ENCODE measurements at places on chromosomes 11 and 22.

GRCh38 chr22:30565341-30565740 lies 9.1 kb downstream of the GAL3ST1 start:
- DNase-seq: no peak

DNA sequence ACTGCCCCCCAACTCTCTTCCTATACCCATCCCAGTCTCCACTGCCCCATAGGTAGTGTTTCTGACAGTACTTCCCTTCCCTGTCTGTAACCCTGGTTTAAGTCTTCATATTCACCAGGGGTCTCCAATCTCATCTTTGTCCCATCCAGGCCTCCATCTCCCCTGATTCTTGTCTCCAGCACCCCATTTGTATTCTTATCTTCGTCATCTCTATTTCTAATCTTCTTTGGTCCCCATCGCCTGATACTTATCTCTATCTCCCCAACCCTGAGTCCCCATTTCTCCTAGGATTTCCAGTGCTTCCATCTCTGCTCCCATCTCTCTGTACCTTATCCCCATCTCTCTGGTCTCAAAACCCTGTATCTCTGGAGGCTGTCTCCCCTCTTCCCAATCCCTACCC lies 1.8 kb downstream of the PHOX2A start:
- DNase-seq: no peak

DNA sequence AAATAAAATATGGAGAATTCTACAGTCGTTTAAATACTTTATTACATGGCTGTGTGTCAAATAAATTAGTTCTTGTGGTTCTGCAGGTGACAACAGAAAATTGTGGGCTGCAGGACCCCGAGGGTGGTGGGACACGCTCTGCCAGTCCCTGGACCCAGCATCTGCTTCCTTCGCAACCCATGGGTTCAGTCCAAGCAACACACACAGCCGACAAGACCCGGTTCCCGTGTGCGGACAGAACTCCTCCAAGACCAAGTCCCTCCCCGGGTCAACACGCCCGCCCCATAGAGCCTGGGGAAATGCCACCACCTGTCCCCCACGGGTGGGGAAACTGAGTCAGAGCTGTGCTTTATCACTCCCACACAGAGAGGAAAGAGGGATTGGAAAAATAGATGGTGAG lies 238.9 kb downstream of the BRD1 start:
- no peak for DNase-seq

DNA sequence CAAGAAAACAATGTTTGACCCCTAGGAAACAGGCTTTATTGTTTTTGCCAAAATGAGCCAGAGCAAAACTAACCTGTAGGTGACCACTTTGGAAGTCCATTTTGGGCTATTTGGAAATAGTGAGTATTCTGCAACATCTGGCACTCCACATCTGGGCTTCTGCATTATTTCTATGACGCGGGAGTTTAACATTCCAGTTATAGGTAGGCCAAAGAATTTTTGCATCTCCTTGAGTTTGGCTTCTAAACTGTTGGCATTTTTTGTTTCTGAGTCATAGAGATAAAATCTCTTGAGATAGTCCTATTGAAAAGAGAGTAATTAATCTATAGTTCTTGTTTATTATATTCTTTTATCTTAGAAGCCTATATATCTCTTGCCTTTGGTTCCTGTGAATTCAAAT lies 2.9 kb downstream of the MMP7 start:
- DNase-seq: no peak

DNA sequence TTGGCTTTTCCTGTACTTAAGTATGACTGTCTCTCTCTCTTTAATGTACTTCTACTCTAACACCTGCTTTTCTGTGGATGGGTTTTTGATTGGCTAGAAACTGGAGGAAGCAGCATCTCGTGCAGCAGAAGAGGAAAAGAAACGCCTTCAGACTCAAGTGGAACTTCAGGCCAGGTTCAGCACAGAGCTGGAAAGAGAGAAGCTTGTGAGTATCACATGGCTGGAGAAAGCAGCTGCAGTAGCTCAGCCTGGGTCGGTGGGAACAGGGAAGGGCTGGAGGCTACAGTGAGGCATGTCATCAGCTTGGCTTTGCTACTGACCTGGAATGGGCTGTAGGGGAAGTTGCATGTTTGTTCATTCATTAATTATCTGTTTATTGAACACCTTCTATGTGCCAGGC lies 74.2 kb downstream of the SWAP70 start:
- no peak for DNase-seq

GRCh38 chr11:119853581-119854360 lies 124.8 kb upstream of the NECTIN1 start:
- no peak for DNase-seq

GRCh38 chr11:122398167-122398566 lies 257.4 kb upstream of the UBASH3B start:
- peak; percentile 22 for DNase-seq

DNA sequence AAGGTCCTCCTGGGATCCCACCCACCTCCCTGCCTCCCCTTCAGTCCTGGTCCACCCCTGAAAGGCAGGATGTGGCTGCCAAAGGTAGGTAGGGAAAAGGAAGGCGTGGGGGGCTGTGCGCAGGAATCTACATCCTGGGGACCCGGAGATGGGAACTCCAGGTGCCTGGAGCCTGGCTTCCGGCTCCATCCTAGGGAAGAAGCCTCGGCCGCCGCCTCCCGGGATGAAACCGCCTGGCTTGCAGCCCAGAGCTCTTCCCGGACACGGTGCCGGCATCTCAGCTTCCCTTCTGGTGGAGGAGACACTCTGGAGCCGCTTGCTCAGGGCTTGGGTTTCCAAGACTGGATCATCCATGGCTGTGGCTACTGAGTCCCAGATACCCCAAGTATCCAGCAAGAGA lies 33.3 kb upstream of the PDGFB start:
- DNase-seq: no peak

- peak; percentile 64 for DNase-seq
These were observed 22.4 kb downstream of the XRRA1 start for GRCh38 chr11:74926304-74927030.

GRCh38 chr11:85531191-85531897 lies 95.8 kb downstream of the DLG2 start:
- DNase-seq: no peak

DNA sequence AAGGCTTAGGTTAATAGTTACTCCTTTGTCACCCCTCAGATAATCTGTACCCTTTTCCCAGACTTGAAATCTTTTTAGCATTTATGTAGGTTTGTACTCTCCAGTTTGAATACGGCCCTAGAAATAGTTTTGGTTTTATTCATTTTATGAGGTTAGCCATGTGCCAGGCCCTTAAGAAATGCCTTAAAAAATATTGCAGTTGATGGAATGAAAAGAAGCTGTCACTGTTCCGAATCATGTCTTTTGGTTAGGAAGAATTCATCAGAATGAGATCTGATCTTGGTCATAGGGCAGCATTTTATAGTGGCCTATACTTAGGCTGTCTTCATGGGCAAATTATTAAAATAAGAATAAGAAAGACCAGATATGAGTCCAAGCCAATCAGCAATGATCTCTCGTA lies 14.8 kb upstream of the PRSS23 start:
- no peak for DNase-seq

DNA sequence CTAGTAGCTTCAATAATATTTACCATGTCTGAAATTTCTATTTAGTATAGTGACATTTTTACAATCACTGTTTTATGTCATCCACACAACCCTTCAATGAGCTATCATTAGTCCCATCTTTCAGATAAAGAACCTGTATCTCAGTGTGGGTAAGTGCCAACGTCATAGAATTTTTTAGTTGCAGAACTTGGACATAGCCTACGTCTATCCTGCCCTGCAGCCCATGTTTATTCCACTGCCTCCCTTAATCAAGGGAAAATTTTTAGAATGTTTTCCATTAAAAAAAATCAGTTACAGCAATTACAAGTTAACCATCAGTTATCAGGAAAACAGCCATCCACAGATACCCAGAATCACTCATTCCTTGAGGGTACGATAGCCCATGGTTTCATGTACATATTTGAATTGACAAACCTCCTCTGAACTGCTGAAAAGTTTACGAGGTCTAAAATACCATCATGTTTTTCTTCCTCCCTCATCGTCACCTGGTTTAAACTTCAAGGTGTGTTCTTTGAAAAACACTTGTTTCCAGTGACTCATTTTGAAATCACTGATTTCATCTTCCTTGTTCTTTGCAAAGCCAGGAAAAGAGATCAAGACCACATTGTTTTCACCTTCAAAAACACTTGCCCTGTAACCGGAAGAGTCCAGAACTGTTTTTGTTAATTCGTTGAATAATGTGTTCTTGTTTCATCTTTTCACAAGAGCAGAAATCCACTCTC lies 100.9 kb downstream of the FAM76B start:
- no peak for DNase-seq

DNA sequence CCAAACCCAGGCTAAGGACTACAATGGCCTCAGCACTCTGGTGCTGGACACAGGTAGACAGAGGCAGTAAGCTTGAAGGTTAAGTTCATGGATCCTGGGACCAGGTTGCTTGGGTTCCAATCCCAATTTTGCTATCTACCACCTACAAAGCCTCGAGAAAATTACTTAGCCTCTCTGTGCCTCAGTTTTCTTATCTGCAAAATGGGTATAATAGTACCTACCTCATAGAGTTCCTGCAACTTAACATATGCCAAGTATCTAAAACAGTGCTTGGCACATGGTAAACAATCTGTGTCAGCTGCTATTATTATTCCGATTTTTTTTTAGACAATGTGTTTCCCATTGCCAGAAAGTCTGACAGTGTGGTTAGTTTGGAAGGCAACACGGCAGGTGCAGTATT lies 37.5 kb downstream of the SYN3 start:
- DNase-seq: no peak

DNA sequence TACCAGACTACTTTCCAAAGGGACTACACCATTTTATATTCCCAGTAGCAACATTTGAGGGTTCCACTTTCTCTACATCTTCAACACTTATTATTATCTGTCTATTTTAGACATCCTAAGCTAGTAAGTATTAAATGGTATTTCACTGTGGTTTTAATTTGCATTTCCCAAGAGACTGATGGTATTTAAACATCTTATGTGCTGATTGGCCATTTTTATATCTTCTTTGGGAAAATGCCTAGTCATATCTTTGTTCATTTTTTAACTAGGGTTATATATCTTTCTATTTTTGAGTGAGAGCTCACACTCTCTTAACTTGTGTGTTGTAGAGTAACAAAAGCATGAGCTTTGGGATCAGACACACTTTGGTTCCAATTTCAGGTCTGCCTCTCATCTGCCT lies 73.7 kb downstream of the PRCP start:
- DNase-seq: no peak

- DNase-seq: no peak
These were observed at the start of gene HTR3A for GRCh38 chr11:113974741-113975470. HTR3A (plus strand) TSS chr11:113975108; CDS start chr11:113975326, 218 bp downstream.

GRCh38 chr11:125443767-125444311 lies 52.2 kb downstream of the FEZ1 start:
- no peak for DNase-seq

DNA sequence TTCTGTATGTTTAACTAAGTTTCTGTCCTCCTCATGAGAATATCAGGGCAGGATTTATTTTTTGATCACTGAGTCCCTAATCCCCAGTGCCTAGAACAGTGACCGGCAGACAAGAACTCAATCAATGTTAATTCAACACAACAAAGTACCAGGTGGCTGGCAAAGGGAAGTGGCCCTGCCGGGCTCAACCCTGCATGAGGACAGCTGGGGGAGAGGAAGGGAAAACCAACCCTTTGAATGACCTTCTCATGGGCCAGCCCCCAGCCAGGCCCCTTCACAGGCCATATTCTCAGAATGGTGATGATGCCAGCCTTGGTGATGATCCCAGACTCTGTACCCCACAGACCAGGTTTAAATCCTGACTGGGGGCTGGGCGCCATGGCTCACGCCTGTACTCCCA lies 1.4 kb upstream of the MFNG start:
- DNase-seq: no peak

GRCh38 chr11:27280140-27280539 lies 82.9 kb downstream of the CCDC34 start:
- no peak for DNase-seq

DNA sequence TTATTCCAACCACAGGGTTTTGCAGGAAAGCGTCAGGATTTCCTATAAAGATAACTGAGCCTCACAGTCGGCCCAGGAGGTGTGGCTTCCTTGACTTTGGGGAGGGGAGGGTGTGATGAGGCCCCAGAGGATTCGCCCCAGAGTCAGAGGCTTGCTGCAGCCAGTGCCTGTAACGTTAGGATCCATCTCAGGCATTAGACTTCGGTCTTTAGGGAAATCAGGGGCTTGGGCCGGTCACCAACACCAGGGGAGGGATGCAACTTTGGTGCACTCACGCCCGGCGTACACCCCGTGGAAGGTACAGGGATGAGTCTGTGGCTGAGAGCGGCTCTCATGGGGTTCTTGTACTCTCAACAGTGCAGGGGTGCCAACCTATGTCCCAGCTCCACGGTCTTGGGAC lies 5.7 kb upstream of the ANO1 start:
- no peak for DNase-seq

GRCh38 chr22:22210889-22211833 lies 33.4 kb upstream of the VPREB1 start:
- DNase-seq: no peak

DNA sequence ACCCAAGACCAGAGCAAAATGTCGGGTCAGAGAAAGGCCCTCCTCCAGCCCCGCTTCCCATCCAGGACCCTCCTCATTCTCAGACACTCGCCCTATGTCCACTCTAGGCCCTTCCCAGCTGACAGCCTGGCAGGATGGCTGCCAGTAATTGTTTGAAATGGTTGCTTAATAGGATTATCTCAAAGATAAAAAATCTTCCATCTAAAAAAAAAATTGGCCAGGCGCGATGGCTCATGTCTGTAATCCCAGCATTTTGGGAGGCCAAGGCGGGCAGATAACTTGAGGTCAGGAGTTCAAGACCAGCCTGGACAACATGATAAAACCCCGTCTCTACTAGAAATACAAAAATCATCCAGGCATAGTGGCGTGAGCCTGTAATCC lies 32.4 kb downstream of the SCGB1A1 start:
- no peak for DNase-seq

DNA sequence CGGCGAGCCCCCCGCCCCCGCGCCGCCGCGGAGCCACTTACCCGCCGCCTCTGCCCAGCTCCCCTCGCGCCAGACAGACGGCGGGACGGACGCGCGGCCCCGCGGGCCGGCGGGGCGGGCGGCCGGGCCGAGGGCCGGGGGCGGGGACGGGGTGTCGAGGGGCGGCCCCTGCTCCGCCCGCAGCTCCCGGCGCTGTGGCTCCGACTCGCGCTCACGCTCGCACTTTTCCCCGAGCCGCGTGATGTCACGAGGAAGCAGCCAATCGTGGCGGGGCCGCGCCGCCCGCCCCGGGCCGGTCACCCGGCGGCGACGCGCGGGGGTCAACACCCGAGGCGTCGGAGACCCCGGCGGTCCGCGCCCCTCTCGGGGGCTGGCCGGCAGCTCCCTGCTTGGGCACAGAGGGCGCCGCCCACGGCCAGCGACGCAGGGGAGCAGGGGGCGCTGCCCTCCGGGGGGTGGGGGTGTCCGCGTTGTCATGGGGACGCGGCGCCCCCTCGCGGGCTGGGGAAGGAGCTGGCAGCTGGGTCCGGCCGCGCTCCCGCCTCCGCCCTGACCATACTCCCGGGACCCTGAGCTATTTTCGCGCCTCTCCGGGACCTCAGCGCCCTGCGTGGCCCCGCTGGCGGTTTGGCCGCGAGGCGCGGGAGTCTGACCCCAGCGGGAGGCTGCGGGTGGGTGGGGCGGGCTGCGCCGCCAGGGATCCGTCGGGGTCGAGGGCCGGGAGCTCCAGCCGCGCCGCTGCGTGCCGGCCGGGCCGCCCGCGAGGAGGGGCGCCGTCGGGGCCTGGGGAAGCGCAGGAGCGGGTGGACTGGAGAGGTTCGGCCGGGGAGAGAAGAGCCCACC lies at the start of gene CHRM4:
TSS of gene CHRM4 (minus strand) at position 199 of the 843 bp plus-strand sequence. CDS start 5,219 bp downstream, outside the sequence.
- DNase-seq: peak; percentile 57

Measured in activated CD4-positive, alpha-beta T cell treated with anti-CD3 and anti-CD28 coated beads for 36 hours (primary cell).